SHP77 treated with DMSO at 0.1 percent for 48 hours (cell line): ENCODE measurements at places on chromosomes 16 and 17.

- no peak for DNase-seq
These were observed 103.1 kb upstream of the CDH5 start for GRCh38 chr16:66263168-66263972.

DNA sequence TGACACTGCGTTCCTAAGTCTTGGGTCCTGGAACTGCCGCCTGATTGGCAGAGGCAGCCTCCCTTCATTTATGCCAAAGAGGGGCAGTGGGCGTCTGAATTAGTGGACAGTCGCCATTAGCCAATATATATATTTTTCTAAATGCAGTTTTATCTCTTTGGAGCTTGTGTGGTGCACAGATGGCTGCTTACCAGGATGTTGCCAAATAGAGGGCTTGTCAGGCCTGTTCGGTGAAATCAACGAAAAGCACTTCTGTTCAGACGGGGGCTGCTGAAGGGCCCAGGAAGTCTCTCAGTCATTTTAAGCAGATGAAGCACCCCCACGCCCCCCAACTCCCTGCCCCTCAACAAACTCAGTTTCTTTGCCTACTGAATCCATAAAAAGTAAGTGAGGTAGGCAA is 66.0 kb downstream of the RAP1GAP2 start:
- DNase-seq, result no peak

GRCh38 chr17:38713456-38714075 is 8.5 kb downstream of the MLLT6 start:
- DNase-seq, result no peak

- DNase-seq, result no peak
These were observed 256.1 kb upstream of the SALL1 start for GRCh38 chr16:51407199-51407598.
